ENCODE measurements at places on chromosomes 7 and 10. TPM values are rescaled to one million over a fixed set of nuclear protein-coding genes. Genes with fewer than 3 reads are reported as not detected.

DNA sequence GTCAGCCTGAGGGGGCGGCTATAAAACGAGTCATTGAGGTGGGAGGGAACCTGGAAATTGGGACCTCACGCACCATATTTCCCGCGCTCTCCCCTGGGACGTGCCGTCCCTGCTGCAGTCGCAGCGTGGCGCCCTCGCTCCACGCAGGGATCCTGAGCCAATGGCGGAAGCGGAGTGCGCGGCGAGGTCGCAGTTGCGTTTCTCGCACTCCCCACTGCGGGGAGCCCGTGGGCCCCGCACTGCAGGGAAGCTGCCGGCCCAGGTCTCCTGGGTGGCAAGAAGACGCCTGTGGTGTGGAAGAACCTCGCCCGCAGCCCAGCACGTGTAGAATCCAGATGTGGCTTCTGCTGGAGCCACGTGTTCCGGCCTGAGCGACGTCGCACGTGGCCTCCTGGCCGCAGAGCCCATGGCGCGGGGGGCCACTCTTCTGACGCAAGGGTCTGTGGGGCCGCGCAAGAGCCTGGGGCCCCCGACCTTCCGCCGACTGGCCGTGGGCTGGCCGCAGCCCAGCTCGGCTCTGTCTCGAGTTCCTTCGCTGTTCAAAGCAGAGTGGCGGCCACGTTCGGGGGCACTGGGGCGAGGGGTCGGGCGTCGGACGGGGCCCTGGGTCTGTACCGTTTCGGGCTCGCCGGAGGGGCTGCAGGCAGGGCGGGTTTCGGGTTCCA lies 26.4 kb downstream of the HIF1AN start:
- DNase-seq = peak; percentile 53

DNA sequence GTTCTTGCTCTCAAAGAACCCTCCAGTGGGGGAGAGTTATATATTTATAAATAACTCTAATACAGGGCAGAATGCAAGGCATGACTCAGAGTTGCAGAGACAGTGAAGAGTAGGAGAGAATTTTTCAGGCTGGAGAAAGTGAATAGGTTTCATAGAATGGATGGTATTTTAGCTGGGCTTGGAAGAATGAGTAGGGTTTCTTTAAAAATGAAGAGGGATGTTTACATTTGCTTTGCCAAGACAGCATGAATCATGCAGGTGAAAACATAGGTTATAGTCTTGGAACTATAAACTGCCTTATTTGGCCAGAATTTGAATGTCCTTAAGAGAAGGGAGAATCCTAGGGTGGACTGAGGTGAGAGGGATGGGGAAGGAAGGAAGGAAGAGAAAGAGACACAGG lies 124.8 kb downstream of the CPED1 start:
- peak; percentile 88 for DNase-seq

GRCh38 chr10:79239275-79239779 lies 107.9 kb upstream of the PPIF start:
- peak; percentile 64 for DNase-seq

NME8 gene
- total RNA-seq = not detected

DNTT gene
- total RNA-seq = not detected

PNLIPRP3 gene
- 53.2 TPM for total RNA-seq
